Stimulated activated CD4-positive, alpha-beta T cell treated with anti-CD3 and anti-CD28 coated beads, Interleukin-12 subunit alpha, Interleukin-12 subunit beta, amount 100 ng/mL, for 24 hours (primary cell): ENCODE measurements at places on chromosomes 5 and 9.

- no peak for DNase-seq
Measured at GRCh38 chr5:130532786-130533185, 628.5 kb downstream of the CHSY3 start.

GRCh38 chr9:100397529-100398266, 29.2 kb upstream of the MSANTD3 start:
- DNase-seq, result no peak

GRCh38 chr5:132459031-132459982, 31.3 kb downstream of the IRF1 start:
- no peak for DNase-seq

GRCh38 chr5:137836298-137836697, 31.4 kb upstream of the MYOT start:
- no peak for DNase-seq

DNA sequence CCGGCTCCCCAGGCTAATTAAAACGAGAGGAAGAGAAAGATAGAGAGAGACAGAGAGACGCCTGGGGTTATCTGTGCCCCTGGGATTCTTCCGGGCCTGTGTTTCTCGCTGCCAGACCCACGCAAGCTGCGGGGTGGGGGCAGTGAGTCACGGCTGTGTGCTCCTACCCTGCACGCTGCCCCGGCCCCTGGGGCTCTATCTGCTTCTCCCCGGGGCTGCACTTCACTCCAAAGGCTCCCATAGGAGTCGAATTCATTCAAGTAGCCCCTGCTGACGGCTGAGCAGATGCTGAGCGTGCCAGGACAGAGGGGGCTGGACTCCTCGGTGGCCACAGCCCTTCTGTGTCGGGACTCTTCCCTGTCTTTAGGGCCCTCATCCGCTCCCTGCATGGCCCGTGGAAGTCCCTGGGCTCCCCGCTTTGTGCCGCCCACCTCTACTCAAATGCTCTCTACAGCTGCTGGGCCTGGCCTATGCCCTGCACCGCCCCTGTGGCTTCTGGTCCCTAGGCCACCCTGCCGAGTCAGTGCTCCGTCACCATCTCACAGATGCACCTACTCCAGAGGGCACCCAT, 22.8 kb downstream of the SARDH start:
- no peak for DNase-seq

DNA sequence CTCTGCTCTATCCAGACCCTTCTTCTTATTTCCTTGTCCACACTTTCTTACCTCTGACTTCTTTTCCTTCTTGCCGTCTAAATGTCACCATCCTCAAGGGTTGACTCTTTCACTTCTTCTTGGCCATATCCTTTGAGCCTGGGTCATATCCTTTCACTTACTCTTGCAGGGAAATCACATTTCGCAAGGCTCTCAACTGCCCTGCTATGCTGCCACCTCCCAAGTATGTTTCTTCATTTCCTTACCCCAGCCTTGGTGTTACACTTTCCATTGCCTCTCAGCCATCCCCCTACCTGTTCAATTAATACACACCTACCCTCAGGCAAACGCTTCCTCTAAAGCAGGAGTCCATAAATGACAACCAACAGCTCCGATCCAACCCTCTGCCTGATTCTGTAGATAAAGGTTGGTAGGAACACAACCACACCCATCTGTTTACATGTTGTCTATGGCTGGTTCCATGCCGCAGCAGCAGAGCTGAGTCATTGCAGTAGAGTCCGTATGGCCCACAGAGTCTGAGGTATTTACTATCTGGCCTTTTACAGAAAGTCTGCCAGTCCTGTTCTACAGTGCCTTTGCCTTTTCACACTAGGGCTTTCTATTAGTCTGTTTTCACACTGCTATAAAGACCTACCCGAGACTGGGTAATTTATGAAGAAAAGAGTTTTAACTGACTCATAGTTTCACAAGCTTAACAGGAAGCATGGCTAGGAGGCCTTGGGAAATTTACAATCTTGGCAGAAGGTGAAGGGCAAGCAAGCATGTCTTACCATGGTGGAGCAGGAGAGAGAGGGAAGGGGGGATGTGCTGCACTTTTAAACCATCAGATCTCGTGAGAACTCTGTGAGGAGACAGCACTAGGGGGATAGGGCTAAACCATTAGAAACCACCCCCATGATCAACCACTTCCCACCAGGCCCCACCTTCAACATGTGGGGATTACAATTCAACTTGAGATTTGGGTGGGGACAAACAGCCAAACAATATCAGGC, 97.9 kb downstream of the SV2C start:
- no peak for DNase-seq

DNA sequence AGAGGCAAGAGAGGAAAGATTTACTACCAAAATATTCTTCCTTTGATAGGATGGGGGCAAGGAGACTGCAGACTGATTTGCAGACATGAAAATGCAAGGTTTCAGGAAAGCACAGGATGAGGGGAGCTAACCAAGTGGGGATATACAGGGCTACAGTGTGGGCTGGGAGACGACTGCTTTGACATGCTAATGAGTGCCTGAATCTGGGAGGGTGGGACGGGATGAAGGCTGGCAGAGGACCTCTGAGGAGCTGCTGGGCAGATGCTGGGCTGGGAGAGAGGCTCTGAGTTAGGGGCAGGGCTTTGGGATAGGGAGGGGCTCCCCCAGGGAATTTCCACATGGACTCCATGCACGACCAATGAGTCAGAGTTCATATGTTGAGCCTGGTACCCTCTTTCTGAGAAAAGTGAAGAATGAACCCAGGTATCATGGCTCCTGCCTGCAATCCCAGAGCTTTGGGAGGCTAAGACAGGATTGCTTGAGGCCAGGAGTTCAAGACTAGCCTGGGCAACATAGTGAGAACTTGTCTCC, 4.9 kb upstream of the CPLX2 start:
- DNase-seq, result no peak

GRCh38 chr9:103899866-103900265, 194.2 kb upstream of the SMC2 start:
- DNase-seq, result no peak

DNA sequence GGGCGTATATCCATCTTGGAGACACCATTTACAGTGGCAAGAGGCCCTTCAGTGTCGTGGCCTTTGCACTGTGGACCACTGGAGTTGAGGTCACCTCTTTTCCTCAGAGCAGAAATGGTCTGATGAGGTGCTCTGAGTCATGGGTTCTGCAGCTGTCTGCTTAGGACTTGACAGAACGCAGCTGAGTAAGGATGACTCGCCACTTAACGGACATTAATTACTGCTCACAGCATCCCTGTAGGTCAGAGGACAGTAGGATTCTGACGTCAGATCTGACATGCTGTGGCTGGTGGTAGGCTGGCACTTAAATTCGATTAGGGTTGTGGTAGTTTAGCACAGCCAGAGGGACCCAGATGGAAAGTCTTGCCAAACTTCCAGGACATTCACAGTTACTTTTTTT, 479.4 kb downstream of the DMAC1 start:
- DNase-seq, result no peak

GRCh38 chr9:114291886-114292590, 30.9 kb upstream of the ORM1 start:
- DNase-seq, result no peak
